ENCODE measurements at places on chromosomes 4 and X.

GRCh38 chr4:15084780-15085179 is 82.5 kb downstream of the CPEB2 start:
- DNase-seq, result peak; percentile 87

DNA sequence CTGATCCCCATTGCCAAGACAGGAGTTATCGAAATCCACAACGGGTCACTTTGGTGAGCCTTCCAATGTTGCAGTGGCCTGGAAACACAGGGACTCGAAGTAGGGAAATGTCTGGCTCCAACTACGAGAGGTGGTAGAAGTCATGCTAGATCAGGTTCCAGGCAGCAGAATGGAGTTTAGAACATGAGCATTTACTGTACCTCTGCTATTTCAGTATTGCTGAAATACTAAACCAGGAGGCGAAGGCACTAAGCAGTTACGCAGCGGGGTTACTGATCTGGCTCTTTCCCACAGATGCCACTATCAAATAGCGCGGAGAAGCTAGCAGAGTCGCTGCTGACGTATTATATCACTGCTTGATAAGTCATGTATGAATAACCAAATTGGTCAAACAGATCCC is 56.3 kb downstream of the PTCHD1 start:
- no peak for DNase-seq

DNA sequence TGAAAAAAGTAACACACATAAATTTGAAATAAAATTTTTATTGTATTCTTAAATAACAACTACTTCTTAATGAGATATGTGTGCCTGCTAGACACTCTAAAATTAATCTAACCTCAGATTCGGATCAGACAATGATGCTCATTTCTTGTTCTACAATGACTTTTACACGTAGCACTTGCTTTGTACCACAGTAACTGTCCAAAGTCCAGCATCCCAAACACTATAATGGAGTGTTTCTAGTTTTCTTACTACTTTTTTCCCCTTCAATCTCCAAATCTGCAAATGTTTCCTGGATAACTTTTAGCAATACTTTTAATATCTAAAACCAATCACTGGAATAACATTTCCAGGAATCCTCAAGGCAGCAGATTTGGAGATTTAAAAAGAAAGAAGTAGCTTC is 75.9 kb downstream of the ADGRA3 start:
- no peak for DNase-seq

DNA sequence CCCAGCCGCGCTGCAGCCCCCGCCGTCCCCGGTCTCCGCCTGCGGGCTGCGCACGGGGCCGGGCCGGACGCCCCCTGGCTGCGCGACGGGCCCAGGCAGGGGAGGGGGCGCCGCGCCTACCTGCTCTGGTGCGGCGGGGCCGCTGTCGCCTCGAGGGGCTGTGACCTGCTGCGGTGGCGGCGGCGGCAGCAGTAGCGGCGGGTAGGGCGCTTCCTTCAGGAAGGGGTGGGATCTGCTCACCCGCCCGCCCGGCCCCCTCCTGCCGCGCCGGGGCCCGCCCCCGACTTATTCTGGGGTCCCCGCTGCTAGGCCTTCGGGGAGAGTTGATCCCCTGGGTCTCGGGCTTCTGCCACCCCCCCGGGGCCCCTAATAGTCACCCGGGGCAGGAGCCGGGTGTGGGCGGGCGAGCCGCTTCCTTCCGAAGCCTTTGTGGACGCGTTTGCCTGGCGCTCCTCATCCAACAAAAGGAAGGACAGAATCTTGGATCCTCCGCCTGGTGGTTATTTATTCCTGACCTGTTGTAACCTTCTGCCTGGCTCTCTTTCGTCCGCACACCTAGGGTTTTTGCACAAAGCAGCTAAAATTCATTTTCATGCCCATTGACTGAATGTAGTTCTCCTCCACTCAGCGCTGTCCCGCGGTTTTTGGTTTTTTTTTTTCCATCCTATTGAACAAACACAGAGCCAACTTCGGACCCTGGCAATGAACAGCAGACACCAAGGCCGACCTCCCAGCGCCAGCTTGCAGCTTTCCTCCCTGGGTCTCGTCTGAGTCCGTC is at the start of gene TMEM150C:
Gene TMEM150C, minus strand, starts transcription at position 203 of the 778 bp plus-strand sequence. CDS start 57,331 bp downstream, outside the sequence.
- peak; percentile 6 for DNase-seq

Data from bronchial epithelial cell (primary cell).